Hippocampal formation (tissue), 2 donors: ENCODE measurements at places on chromosomes 5 and 9.
A peak's percentile ranks its signal among the peaks of the same experiment; 100 is the strongest.

GRCh38 chr5:127960270-127960691 is 123.3 kb upstream of the SLC12A2 start:
- DNase-seq: no peak

DNA sequence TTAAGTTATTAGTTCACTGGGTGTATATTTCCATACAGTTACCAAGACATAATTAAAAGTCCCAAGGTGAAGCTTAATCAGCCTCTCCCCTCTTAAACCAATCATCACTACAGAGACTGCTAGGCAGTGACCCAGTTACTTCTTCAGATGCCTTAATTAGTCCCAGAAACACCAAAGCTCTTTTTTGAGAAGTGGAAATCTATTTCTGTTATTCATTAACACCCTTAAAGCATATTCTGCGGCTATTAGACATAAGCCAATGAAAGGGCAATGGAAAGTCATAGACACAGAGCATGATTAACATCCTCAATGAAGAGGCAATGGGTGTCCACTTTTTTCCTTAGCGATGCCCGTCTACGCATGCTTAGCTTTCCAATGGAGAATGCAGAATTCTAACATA is 48.3 kb upstream of the DNAH5 start:
- DNase-seq: no peak

DNA sequence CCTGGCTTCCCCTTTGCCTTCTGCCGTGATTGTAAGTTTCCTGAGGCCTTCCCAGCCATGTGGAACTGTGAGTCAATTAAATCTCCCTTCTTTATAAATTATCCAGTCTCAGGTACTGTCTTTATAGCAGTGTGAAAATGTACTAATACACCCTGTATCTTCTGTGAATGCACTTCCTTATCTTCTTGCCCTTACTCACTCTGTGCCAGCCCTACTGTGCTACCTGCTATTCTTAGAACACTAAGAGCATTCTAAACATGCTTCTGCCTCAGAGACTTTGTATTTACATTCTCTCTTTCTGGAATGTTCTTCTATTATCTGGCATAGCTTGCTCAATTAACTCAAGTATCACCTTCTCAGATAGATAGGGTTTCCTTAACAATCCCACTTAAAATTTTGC is 164.4 kb upstream of the EDIL3 start:
- DNase-seq: no peak

GRCh38 chr9:18361646-18362045 is 112.3 kb upstream of the ADAMTSL1 start:
- DNase-seq: no peak

GRCh38 chr9:92950359-92950955 is 3.1 kb downstream of the FGD3 start:
- DNase-seq: no peak

GRCh38 chr9:94922098-94922607 is 195.7 kb downstream of the AOPEP start:
- no peak for DNase-seq

GRCh38 chr9:31388660-31389059 is 995.8 kb upstream of the ACO1 start:
- no peak for DNase-seq

GRCh38 chr5:6246820-6247437 is 131.4 kb downstream of the MED10 start:
- DNase-seq: no peak

- DNase-seq: no peak
Observed at GRCh38 chr9:79382044-79382443, 189.7 kb upstream of the TLE4 start.

DNA sequence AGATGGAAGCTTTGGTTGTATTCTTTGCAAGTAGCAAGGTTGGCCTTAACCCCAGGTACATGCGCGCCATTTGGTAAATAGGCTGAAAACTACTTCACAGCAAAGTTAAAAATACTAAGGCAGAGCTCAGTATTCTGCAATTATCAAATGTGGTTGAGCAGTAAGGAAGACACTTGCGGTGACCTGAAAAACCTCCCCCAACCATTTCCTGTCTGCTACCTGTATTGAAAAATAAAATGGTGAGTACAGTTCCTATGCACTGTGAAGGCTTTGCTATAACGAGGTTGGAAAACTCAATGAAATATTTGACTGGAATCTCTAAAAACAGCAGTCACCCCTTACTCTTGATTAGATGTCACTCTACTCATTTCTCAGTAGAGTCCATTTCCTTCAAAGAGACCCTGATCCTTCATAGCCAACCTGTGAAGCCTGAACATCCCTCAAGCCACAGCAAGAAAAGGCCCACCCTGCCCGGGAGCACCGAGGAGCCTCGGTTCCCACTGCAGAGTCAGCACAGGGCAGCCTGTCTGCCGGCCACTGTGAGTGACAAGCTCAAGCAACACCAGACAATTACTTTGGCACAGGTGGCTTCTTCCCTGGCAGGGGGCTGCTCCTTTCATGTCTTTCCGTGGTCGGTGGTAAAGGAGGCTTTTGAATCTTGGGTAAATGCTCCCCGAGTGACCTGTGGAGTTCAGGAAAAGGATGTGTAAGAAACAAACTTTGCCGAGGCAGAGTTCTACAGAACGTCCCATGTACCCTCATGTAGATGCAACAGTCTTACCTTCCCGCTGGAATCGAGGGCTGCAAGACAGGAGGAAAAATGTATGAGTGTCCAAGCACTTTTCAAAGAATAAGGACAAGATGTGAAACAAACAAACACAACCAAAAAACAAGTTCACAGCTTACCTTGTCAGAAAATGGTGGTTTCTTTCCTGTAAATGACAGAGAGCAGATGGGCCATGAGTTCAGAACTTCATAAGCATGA is 29.6 kb downstream of the C5orf58 start:
- DNase-seq: no peak

DNA sequence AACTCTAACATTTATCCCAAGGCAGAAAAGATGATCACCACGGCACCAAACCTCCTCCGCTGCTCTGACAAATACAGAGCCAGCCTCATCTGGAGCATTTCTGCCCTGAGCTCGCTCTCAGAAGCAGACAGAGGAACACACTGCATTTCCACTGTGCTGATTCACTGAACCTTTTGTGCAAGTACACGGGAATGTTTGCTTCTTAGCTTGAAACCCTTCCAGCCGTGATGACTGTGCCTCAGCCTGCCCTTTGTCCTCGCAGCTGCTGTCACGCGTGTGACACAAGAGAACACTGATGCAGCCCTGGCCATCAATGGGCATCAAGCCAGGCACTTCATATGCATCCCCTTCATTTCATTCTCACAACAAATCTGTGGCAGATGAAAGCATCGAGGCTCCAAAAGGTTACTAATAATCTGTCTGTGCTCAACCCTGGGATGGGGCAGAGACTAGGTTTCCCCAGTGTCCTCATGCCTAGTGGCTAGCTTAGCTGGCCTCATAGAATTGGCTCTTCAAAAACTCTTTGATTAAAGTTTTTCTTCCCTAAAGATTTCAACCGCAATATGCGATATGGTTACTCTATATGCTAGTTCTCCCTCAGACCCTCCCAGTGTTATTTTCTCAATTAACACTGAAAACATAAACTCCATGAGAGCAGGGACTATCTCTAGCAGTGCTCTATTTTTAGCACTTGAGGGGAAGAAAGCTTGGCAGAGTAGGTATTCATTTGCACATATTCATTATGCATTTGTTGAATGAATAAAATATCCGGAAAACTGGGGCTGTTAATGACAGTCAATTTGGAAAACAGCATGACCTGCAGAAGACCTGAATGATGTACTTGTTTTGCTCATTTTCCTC is 7.3 kb downstream of the CDC14B start:
- peak; percentile 79 for DNase-seq
